NB4 (cell line): ENCODE measurements at places on chromosomes 11 and 22.

- DNase-seq: no peak
Measured at GRCh38 chr11:44130751-44131150, 35.3 kb downstream of the EXT2 start.

DNA sequence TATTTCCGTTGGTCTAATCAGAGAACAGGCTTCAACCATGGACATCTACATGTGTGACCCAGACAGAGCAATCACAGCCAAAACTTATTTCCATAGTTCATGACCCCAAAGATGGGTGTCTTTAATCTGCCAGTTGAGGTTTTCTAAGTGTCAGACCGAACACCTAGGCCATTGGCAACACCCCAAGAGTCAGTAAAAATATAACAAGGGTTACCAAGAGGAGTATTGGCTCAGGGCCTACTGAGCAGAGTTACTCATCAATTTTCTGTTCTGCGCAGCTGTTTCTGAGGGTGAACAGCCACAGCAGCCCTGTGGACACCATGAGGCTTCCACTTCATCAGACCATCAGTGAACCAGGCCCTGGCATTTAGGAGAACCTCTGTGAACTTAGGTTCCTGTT lies 18.8 kb downstream of the GUCD1 start:
- no peak for DNase-seq

GRCh38 chr11:13354335-13354734 lies 76.7 kb downstream of the BMAL1 start:
- peak; percentile 45 for DNase-seq

GRCh38 chr11:62142043-62142375 lies 18.2 kb downstream of the INCENP start:
- DNase-seq: no peak

DNA sequence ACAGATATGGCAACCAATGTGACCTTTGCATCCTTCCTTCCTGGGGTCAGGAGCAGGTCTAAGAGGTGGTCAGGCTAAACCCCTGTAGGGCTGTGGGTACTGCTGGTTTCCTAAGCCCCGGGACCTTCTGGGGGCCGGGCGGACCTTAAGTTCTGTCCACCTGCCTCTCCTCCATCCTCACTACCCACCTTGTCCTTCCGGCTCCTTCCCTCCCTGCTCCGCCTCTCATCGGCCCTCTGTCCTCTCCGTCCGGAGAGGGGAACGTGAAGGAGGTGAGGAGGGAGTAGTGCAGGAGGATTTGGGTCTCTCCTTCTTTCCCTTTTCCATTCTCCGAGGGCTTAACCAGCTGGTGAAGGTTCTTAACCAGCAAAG lies 28.3 kb upstream of the PARVB start:
- no peak for DNase-seq

DNA sequence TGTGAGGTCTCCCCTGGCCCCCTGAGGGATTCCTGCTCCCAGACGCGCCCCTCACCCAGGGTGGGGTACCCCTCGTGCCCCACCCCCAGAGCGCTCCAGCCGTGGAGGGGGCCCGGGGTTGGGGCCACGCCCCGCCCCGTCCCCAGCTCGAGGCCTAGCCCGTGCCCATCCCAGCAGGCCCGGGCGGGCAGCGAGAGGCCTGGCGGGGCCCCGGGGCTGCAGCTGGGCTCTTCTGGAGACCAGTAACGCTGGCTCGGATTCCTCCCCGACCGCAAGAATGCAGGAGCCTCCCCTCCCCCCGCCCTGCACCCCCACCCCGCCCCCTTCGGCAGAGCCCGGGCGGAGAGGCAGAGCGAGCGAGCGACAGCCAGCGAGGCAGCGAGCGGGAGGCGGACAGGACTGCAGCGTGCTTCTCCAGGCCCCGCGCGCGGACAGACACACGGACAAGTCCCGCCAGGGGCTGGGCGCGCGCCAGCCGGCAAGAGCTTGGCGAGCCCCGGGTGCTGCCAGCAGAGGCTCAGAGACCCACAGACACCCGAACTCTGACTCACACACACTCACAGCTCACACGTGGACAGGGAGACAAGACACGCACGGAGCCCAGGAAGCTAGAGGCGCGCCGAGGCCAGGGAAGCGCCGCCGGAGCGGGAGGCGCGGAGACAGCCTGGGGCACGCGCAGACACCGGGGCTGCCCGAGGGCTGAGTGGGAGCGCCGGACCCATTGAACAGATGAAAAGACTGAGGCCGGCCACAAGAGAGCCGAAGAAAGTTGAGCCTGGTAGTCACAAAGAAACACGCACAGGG lies 15.2 kb downstream of the BCL9L start:
- DNase-seq: no peak

DNA sequence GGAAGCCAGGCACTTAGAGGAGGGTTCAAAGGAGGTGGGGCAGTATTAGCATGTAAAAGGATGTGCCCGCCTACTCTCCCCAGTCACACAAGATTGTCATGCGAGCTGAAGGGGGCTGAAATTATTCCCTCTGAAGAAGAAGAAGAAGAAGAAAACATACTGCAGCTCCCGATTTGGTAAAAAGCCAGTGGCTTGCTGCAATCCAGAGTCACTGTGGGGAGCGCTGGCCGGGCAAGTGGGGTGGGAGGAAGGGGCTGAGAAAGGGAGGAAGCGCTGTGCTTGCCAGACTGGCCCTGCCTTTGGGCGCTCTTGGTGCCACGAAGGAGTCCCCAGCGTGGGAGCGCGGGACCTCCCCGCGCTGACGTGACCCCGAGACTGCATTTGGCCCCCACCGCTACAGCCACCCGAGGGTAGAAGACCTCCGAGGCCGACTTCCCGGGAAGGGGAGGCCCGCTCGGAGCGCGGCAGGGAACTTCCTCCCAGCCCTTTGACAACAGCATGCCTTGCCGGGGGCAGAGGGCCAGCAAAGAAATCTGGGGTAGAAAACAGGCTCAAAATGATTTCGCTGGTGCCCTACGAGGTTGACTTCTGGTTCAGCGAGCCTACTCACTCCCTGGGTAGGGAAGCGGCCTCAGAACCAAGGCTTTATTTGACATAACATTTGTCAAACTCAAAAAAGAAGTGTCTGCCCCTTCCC lies 906.3 kb downstream of the DLG2 start:
- peak; percentile 7 for DNase-seq

DNA sequence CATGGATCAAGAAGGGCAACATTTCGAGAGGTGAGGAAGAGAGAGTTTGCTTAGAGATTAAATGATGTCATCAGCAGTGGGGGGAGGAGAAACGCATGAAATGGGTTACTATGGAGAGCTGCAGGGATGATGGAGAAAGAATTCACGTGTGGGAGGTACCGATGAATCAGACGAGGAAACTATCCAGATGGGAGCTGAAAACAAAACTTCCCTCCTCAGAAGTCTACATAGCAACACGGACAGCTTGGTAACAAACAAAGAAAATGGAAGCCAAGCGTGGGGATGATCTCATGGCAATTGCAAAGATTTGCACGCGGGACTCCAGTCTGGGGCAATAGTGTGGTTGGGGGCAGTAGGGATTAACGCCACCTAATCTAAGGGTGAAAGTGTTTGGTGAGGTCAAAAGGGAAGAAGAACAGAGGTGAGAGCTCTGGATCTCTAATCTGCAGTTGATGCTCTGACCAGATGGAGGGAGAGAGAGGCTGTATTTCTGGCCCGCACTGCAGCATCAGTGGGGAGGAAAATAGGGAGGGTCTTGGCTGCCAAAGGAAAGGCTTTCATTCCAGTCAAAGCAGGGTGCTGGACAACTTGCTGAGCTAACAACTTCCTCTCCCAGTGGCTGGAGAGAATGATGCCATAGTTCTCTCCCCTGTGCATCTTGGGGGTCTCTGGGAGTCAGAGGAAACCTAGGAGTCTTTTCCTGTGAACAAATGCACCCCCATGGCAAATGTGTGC lies 43.4 kb upstream of the CSNK2A3 start:
- DNase-seq: no peak

DNA sequence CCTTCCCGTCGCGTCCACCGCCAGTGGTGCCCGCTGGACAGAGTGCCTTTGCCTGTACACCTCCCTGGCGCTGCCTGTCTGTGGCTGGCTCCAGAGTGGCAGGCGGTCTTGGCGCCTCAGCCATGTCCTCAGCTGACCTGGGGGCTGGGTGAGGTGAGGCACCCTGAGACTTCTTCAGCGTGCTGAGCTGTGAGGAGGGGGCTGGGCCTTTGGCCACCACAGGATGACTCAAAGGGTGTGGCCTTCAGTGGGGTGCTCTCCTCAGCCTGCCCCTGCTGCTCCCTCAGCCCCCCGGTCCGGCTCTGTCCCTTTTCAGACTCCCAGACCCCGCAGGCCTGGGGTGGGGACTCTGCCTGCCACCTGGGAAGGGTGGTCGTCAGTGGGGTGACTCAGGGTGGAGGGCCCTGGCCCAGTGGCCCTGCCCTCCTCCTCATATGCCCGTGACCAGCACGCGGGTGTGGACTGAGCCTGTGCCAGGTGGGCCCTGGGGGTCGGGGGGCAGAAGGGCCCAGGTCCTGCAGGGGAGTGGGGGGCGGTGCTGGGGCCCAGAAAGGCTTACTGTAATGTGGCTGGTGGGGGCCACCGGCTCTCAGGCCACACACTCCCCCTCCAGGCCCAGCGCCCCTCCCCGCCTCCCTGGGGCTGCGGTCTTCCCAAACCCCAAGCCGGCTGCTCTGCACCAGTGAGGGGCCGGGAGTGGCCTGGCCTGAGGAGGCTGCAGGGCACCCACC lies 15.9 kb downstream of the CRELD2 start:
- DNase-seq: peak; percentile 75

GRCh38 chr22:20781272-20781990 lies 7.5 kb downstream of the SERPIND1 start:
- DNase-seq: peak; percentile 26

DNA sequence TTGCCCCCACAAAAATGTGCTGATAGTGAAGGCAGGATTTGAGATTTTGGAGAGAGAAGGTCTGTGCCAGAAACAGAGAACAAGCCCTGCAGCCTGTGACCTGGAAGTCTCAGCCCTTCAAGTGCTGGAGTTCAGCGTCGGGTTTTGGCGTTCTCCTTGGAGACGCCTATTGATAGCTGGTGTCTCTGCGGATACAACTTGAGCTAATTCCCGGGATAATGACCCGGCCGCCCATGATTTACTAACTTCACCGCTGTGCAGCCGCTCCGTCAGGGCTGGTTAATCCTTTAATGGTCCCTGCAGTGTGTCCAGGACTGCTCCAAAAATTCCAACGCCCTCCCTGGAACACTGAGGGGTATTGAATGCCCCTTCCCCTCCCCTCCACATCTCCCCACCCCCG lies 76.6 kb downstream of the WT1 start:
- no peak for DNase-seq

DNA sequence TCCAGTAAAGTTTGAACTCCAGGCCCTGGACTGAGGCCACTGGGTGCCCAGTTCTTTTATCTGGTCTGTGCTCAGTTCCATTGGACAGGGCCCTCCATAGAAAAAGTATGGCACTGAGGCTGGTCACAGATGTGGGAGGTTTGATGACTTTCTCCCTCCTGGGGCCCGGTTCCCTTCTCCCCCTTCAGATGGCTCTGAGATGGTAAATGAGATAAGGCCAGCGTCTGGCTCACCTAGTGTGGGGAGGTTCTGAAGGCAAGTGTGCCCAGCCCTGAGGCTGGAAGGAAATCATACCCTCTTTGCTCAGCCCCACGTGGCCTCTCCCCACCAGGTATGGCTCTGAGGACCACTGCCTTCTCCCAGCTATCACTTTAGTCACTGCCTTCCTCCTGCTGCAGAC lies 1.5 kb upstream of the CLDN5 start:
- DNase-seq: no peak

DNA sequence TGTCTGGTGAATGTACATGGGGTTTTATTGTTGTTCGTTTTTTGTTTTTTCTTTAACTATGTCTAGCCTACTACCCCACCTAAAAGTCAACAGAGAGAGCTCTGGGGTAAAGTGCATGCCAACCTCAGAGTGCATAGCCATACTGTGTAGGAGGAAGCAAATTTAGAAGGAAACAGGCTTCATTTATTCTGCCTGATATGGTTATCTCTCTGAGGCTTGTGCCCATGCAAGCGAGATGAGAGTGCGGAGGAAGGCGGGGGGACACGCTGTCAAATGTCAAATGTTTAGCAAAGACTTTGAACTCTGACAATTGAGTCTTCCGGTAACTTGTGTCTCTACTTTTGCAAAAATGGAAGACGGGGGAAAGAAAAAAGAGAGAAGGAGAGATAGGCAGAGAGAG lies 295.5 kb downstream of the ETS1 start:
- DNase-seq: no peak

DNA sequence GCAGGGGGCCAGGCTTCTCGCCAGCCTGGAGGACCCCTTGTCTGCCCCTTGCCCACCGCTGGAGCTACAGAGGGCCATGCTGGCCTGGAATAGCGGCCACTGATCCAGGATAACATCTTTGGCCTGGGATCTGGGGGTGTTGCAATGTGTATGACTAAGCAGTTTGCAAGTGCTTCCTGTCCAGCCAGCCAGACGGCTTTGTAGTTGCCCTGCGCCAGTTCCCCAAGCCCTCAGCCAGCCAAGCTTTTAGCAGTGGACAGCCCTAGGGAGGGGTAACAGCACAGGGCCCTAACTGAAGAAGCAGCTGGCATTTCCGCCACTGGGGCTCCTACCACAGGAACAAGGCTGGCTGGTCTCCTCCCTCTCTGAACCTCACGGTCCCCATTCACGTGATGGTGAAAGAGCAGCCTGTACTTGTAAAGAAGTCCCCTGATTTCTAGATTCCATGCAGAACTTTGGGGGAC lies 32.1 kb downstream of the UQCR10 start:
- peak; percentile 97 for DNase-seq

GRCh38 chr11:126640186-126640585 lies 284.7 kb downstream of the ST3GAL4 start:
- DNase-seq: no peak

GRCh38 chr11:44577231-44577830 lies 11.9 kb downstream of the CD82 start:
- no peak for DNase-seq

- DNase-seq: no peak
Measured at GRCh38 chr11:70640408-70640807, 242.1 kb downstream of the CTTN start.

DNA sequence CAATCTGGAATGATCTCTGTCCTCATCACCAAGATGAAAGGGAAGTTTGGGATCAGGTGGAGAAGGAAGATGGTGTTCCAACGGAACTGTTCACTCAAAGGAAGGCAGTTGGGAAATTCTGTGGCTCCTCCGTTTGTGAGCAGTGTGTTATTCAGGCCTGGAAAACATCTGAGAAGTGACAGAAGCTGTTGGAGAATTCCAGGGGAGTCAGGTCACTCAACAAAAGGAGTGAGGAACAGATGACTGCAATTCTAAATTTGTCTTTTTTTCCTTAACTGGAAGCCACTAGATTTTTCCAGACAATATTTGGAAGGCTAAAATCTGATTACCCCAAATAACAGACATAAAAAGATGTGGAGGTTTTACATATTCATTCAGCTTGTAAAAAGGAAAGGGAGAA lies 107.8 kb downstream of the CD44 start:
- no peak for DNase-seq

- no peak for DNase-seq
Measured at GRCh38 chr11:27388001-27388400, 25.0 kb upstream of the CCDC34 start.

GRCh38 chr22:45884201-45885062 lies 92.5 kb downstream of the WNT7B start:
- DNase-seq: no peak

- no peak for DNase-seq
Measured at GRCh38 chr11:35343033-35343598, 76.2 kb downstream of the SLC1A2 start.
